ENCODE measurements at places on chromosomes 4 and X.
A peak's percentile ranks its signal among the peaks of the same experiment; 100 is the strongest.

GRCh38 chr4:140372751-140373327 lies 607 bp upstream of the SCOC start:
- no peak for DNase-seq

GRCh38 chr4:112002248-112002661 lies 143.0 kb upstream of the FAM241A start:
- no peak for DNase-seq

- no peak for DNase-seq
Observed at GRCh38 chr4:74415602-74416300, 29.2 kb upstream of the AREG start.

- no peak for DNase-seq
Observed at GRCh38 chr4:53629296-53629695, 38.0 kb upstream of the LNX1 start.

- peak; percentile 92 for DNase-seq
Observed at GRCh38 chrX:78327370-78328086, at the start of gene CYSLTR1. CYSLTR1 (minus strand) TSS chrX:78327611; CDS start chrX:78273746, 53,865 bp downstream.

- DNase-seq, result peak; percentile 90
Observed at GRCh38 chr4:174282836-174283506, 496 bp downstream of the FBXO8 start.

GRCh38 chr4:86977621-86978184 lies 42.9 kb downstream of the AFF1 start:
- DNase-seq, result no peak

- DNase-seq, result peak; percentile 23
Observed at GRCh38 chrX:129523079-129523911, at the start of gene SMARCA1. SMARCA1 (minus strand) TSS chrX:129523490; CDS start chrX:129523370, 120 bp downstream.

DNA sequence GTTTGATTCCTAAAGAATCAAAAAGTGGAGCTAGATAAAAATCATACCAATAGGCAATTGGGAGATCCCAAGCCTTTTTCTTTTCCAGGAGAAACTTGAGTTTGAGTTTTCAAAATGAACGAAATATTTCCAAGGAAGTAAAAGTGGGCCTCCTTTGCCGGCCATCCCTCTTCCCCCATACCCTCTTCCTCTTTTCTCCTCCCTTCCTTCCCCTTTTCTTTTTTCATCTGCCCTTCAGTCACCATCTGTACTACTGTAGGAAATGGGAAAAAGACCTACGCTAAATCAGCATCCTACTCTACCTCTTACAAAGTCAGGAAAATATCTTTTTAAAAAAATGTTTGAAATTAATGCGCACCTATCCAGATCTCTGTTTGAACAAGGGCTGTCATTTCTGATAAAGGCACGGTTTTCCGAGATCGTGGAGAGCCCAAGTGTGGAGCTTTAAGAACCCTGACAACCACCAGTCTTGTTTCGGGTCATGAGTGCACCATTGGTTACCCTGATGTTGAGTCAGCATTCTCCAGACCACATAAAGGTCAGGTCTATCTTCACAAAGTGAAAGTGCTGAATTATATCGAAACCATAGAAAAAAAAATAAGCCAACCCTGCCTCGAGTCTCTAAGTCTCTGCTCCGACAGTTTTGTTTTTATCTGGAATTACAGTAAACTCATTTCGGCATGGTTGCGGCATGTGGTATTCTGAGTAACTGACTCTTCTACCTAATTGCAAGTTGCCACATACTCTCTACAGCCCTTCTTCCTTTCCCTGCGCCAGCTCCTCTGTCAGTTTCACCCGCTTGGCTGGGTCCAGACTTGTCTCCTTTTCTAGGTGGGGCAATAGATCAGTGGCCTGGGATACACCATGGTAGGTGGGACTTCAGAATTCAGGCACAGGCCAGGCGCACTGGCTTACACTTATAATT lies 140.2 kb upstream of the KLF3 start:
- DNase-seq, result peak; percentile 55

DNA sequence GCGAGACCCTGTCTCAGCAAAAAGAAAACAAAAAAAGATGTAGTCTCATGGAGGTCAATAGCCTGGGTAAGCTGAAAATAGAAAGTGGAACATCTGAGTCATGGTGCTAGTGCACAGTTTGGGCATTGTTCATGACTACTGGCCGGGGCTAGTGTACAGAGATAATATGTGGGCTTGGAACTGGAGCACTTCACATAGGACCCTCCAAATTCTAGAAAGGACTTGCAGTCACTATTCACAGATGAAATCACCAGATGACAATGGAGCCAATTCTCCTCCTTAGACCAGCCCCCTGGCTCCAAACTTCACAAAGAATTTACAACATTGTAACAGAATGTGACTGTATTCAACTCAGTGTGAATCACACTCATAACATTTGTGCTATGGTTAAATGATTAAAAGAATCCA lies 367.8 kb upstream of the SLC7A11 start:
- no peak for DNase-seq

- DNase-seq, result peak; percentile 23
Observed at GRCh38 chrX:79408623-79409322, 41.6 kb upstream of the ITM2A start.

GRCh38 chr4:1501754-1502500 lies 95.7 kb upstream of the NKX1-1 start:
- DNase-seq, result no peak

DNA sequence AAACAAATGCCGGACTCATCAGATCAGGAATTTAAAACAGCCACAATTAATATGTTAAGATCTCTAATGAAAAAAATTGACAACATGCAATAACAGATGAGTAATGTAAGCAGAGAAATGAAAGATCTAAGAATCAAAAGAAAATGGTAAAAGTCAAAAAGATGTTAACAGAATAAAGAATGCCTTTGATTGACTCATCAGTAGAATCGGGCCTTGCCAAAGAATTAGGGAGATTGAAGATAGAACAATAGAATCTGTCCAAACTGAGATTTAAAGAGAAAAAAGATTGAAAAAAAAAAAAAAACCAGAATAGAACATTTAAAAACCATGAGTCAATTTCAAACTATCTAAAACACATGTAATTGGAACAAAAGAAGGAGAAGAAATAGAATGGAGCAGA lies 25.9 kb upstream of the GUCY1A1 start:
- no peak for DNase-seq

DNA sequence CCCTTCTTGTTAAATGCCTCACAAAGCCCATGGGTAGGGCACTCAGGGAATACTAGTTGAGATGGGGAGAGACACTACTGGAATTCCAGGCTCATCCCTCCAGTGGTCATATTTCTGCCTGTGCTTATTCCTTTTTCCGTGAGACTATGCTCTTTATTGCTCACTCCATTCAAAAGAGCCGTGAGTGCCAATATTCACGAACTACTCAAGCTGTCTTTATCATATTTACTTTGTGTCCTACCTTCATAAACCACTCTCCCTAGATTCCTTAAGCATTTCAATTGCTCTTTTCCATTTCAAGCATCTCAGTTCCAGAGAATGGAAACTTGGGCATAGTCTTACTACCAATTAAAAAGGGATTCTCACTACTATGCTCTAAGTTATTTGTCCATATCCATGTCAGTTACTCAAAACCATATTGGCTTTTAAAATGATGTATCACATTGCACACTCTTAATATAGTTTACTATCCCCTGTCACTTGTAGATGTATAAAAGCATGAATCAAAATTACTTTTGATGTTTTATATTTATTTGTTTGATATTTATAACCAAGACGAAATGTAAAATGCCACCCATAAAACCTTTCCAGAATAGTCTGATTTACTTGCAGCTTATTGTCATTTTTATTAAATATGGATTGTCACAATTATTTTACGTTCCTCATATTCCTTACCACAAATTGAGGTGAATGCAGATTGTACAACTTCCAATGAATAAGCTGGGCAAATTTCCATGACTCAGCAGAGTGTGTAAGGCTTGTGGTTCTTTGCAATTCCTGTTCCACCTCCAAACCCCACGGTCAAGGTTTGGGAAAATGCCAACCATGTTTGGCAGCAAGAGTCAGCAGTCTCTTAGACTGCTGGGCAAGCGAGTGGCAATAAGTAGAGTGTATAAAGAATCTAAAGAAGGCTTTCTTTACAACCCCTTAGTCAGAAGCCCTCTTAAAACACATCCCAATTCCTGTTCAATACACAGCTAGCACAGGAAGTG lies 24.4 kb downstream of the ENOX2 start:
- peak; percentile 32 for DNase-seq

DNA sequence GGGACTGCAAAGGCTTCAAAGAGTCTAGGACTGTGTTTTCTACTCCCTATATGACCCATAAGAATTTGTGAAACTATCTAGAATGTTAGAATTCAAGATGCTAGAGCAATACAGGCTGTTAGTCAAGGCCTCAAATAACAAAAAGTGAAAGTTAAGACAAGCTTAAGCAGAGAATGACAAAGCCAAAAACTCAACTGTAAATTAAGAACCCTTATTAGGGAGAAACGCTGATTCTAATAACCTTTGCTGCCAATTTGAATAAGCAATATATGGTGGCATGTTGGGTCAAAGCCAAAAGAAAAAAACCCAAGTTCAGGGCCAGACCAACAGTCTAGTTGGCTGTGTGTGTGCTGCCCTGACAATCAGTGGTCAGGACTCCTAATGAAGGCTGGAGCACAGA lies 160.0 kb downstream of the INPP4B start:
- no peak for DNase-seq

DNA sequence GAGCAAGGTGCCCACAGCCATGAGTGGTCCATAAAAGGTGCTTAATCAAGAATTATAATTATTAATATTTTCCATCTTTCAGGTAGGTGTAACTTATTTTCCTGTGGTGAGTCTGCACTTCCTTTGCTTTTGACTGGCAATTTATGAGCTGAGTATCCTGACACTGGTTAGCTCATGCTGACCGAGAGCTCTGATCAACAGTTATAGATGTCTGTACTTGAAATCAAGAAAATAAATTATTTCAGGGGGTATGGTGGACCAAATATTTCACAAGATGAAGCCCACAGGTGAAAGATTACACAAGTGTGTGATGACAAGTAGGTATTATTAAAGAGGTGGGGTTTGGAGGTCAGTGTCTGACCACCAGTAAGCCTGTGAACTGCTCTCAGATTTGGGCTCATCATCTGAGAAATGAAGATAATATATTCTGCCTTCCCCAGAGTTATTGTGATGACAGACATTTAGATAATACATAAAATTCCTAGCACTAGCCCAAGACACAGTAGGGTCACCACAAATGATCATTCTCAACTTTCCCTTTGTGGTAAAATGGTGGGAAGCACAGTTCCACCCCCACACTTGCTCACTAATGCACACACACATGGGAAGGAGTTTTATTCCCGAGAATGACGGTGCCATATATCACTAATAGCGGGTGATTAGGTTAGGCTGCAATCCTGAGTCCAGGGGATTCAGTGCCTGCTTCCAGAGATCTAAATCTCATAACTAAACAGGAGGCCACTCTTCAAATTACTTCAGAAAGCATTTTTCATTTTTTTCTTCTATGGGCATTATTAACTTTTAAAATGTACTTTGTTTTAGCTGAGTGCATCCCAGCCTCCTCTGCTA lies 34.0 kb upstream of the PACRGL start:
- DNase-seq, result no peak

DNA sequence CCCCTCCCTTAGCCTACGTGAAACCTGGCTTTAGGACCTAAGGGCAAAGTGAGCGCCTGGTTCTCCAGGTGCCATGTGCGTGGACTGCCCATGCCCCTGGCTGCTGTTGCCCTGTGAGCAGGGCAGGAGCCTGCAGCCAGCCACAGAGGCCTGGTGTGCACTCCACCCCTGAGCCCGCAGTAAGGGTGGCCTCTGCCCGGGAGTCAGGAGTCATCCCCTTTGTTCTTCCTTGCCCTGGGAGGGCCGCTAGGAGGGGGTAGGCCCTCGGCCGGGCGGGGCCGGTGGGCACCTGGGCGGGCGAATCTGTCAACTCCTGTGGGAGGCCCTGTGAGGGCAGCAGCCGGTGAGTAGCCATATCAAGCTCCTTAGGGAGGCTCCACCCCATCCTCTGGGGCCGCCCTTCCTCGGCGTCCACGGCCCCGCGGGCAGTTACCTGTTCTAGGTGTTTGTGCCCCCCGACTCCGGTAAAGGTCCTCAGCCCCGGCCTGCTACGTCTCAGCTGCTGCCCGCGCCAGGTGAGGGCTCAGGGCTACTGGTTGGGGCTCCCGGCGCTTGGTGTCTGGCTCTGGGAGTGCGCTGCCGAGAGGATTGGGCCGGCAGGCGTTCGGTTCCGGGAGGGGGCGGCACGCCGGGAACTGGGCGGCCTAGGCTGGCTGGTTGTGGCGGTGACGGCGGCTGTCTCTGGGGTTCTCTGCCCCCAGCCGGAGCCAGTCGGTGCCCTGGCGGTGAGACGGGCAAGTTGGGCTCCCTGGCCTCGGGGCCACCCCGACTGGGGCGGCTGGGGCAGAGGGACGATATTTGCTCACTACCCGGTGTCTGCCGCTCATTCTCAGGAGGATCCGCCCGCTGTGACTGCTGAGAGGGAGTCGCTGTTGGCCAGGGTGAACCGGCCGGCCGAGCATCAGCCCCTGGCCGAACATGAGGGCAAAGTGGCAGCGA lies 1060.2 kb downstream of the TECRL start:
- no peak for DNase-seq

DNA sequence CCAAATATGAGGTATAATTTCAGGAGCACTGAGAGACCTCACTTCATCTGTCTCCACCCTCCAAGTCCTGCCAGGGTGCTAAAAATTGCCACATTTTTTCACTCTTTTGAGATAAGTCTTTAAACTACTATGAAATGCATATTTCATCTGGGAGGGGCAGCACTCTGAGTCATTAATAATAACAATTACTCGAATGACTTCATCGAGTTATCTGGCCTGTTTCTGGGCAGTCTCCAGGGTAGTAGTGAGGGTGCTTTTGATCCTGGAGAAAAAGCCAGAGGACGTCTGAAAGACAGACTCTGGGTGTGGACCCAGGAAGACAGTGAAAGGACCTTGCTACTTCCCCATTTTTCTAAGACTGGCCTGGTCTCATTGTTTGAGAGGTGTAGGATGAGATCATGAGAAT lies 42.3 kb upstream of the SRD5A3 start:
- DNase-seq, result no peak

DNA sequence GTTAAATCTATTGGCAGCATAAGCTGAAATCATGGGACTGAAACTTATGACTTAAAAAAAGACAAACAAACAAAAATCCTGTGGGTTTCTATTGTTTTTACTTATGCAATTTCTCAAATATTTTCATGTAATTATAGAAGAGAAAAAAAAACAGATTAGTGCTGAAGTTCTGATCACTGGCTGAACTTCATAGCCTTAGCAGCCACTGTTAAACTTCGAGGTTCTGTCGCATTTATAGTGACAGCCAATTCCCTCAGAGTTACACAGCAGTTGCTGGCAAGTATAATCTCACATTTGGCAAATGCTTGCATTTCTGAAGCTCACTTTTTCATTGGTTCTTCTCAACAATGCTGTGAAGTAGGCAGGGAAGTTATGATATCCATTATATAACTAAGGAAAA lies 748.9 kb upstream of the MAGEB2 start:
- no peak for DNase-seq

- no peak for DNase-seq
Observed at GRCh38 chrX:16368696-16369095, 201.4 kb downstream of the MAGEB17 start.

GRCh38 chr4:175422331-175422730 lies 389.7 kb downstream of the GPM6A start:
- no peak for DNase-seq
